ENCODE measurements at places on chromosomes 4 and X. TPM values are rescaled to one million over a fixed set of nuclear protein-coding genes. Genes with fewer than 3 reads are reported as not detected.

GRCh38 chr4:6937754-6938153 is 28.1 kb downstream of the TBC1D14 start:
- no peak for DNase-seq

DNA sequence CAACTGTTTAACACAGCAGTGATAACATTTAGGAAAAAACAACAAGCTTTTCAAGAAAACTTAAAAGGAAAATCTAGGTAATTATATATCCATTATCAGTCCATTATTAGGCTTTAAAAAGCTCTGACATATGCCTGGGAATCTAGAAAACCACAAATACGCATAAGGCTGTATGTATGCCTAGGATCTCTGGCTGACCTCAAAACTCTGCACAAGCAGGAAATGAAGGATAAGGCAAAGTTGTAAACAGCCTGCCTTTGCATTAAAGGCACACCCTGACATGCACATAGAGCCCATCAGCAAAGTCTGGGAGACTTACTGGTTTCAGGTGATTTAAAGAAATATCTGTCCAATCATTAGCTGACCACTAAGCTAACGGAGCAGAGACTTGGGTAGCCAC is 14.0 kb downstream of the TIMP1 start:
- no peak for DNase-seq

DNA sequence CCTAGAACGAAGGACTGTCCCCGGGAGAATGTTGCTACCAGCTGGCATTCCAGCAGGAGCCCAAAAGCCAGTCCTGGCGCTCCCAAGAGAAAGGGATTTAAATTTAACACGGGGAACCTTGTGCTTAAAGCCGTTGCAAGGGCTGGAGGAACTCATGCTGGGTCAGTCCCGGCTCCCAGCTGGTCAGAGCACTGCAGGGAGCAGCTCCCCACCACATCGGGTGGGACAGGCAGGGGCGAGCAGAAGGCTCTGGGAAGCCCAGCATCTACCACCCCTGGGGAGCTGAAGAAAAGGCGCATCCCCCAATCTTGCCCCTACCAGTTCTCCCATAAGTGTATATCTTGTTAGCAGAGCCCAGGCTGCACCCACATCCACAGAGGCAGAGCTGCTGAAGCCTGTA is 15.7 kb downstream of the CFAP99 start:
- no peak for DNase-seq

DNA sequence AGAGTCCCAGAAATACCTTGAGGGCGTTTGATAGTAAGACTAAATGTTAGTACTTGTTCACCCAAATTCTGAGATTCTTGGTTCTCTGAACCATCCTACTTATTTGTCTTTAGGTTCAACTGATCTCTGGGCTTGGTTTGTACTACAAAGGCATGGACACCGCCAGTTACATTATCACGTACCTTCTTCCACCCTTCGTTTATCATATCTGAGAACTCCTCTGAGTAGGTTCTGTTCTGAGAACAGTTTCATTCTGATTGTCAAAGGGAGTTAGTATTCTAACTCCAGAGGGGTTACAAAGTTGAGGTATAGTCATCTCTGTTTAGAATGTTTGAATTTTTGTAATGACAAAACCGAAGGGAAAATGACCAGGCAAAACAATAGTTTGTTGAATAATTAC is 19.3 kb downstream of the ZFX start:
- no peak for DNase-seq

GRCh38 chr4:4766564-4766963 is 92.9 kb upstream of the MSX1 start:
- DNase-seq = no peak

DNA sequence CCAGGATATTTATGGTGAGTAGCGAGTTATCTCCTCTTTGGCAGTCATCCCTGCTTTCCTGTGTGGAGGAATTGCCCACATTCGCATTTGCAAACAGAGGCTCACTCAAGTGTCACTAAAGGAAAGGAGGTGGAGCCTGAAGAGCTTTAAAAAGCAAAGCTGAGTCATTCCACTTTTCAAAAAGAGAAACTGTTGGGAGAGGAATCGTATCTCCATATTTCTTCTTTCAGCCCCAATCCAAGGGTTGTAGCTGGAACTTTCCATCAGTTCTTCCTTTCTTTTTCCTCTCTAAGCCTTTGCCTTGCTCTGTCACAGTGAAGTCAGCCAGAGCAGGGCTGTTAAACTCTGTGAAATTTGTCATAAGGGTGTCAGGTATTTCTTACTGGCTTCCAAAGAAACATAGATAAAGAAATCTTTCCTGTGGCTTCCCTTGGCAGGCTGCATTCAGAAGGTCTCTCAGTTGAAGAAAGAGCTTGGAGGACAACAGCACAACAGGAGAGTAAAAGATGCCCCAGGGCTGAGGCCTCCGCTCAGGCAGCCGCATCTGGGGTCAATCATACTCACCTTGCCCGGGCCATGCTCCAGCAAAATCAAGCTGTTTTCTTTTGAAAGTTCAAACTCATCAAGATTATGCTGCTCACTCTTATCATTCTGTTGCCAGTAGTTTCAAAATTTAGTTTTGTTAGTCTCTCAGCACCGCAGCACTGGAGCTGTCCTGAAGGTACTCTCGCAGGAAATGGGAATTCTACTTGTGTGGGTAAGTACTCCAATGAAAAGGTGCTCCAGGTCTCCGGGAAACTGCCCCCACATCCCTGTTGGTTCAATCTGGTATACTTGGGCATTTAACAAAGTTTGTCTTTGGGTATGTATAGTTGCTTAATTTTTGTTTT is at the start of gene EGF:
Gene EGF, plus strand, starts transcription at position 178 of the 890 bp plus-strand sequence. Its CDS starts 453 bp downstream, at position 631.
- DNase-seq = no peak

DNA sequence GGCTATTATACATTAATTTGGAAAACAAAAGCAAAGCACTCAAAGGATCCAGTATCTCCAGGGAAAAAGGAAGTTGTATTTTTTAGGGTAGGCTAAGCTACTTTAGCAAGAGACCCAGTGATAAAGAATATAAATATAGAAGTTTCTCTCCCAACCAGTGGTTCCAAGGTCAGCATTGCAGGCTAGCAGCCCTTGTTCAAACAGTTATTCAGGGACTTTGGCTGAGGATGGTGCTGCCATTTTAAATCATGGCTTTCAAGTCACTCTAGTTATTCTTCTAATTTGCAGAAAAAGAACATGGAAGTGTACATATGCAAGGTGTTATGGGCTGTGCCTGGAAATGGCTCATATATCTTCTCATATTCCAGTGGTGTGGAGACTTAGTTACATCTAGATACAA is 9.3 kb downstream of the SCOC start:
- no peak for DNase-seq

- no peak for DNase-seq
These were observed 6.2 kb downstream of the TCEAL9 start for GRCh38 chrX:103362474-103362873.

DNA sequence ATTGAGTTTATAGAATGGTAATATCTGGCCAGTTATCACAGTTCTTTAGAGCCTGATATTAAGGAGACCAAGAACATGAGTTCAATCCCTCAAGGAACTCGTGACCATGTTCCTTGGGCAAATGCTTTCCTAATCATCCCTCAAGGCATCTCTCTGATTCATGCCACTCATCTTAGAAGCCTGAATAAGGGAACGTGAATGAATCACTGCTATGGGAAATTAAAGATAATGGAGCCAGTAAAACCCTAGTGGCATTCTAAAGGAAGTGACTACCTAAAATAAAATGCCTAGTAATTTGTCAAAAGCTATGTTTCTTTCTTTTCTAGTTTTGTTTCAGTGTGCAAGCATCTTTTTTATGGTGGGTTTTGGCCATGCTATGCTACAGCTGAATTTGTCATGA is 1161.3 kb downstream of the C4orf33 start:
- no peak for DNase-seq

DNA sequence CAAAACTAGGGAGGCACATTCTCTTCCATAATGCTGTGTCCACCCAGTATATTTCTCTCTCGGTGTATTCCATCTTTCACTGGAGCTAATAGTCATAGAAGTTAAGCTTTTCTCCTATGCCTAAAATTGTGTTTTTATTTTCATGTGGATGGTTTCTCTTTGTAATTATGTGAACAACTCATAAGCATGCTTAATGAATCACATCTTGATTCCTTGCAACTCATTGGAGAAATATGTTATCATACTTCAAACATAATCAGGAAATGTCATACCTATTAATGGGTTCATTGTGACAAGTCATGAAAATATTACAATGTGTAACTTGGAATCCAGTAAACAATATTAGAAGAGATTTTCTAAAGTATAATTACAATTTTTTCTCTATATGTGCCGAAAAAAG is 186.3 kb downstream of the SLC7A11 start:
- DNase-seq = no peak

- DNase-seq = no peak
These were observed 6.0 kb downstream of the DGKQ start for GRCh38 chr4:967113-968104.

GRCh38 chr4:124970011-124970410 is 257.5 kb upstream of the ANKRD50 start:
- no peak for DNase-seq

- no peak for DNase-seq
These were observed 50.0 kb upstream of the TBC1D9 start for GRCh38 chr4:140806163-140806562.

DNA sequence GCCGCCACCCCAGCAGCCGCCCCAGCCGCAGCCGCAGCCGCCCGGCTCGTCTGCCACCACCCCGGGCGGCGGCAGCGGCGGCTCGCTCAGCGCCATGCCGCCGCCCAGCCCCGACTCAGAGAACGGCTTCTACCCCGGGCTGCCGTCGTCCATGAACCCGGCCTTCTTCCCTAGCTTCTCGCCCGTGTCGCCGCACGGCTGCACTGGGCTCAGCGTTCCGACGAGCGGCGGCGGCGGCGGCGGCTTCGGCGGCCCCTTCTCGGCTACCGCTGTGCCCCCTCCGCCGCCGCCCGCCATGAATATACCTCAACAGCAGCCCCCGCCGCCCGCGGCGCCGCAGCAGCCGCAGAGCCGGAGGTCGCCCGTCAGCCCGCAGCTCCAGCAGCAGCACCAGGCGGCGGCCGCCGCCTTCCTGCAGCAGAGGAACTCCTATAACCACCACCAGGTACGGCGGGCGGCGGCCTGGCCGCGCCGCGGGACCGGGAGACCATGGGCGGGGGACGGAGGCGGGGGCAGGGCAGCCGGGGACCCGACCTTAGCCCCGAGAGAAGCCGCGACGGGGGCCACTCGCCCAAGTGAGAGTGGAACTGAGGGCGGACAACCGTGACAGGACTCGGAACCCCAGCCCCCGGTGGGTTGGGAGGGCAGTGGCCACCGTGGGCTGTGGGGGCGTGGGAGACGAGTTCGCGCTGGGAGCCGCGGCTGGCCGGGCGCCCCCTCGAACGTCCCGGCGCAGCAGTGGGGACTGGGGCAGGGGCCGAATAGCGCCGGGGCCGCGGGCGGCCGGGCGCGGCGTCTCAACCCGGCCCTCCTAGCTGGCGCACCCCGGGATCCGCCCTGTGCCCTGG is 1.8 kb downstream of the CPEB2 start:
- DNase-seq = peak; percentile 60

DNA sequence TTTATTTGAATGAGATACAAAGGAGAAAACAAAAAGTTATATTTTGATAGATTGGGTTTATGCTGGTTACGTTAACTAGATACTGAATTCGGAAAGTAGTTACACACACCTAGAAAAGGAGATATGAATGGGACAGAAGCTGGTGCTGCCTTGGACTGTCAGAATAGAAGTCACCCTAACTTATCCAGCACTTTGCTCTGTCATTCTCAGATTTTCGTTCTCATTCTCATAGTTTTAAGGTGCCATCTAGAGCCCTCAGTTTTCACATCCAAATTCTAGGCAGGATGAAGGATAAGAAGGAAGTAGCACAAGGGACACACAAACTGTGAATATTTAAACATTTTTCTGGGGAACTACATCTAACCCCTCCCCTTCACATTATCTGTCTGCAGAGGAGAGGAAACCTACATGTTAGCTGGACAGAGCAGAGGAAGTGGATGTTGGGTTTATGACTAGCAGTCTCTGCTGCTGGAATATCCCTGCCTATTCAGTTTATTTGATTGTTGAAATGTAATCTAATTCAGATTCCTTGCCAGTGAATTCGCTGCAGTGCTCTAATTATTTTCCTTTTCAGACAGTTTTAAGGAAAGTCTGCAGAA is 521.9 kb downstream of the FAT4 start:
- DNase-seq = no peak

- no peak for DNase-seq
These were observed 18.0 kb downstream of the LYAR start for GRCh38 chr4:4271912-4272311.

GRCh38 chr4:3026540-3026939 is 47.8 kb downstream of the HTT-AS start:
- no peak for DNase-seq

DNA sequence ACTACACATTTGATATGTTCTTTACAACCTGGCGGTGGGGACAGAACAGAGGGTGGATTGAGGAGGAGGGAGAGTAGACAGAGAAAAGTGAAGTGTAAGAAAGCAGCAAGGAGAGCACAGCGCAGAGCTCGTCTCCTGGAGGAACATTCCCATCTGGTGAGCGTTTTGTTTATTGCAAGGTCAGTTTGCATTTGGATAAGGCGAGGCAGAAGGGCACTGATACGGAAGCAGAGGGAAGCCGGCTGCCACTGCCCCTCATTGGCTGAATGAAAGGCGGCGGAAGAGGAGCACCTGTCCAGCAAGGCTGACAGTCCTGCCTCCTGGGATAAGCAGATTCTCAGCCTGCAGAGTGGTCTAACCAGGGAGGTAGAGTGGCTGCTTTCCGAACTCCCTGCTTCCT is 83.2 kb downstream of the GPR143 start:
- DNase-seq = no peak

- DNase-seq = no peak
These were observed 395.7 kb downstream of the DTHD1 start for GRCh38 chr4:36677112-36677511.

DNA sequence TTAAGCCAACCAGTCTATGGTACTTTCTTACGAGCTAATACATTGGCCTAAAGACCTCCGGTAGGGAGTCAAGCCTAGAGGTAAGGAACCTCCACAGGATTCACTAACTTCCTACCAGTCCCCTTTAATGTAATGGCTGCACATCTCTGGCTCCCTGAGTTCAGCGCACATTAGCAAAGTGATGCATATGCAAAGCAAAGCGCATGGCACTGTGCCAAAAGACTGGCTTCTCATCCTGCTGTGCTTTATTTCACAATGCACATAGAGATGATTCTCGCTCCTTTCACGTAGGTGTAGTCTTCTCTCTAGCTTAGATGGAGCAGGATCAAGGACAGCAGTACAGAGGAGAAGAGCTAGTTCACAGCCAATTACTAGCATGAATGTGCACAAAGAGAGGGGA is 14.6 kb upstream of the CLTRN start:
- DNase-seq = no peak

DNA sequence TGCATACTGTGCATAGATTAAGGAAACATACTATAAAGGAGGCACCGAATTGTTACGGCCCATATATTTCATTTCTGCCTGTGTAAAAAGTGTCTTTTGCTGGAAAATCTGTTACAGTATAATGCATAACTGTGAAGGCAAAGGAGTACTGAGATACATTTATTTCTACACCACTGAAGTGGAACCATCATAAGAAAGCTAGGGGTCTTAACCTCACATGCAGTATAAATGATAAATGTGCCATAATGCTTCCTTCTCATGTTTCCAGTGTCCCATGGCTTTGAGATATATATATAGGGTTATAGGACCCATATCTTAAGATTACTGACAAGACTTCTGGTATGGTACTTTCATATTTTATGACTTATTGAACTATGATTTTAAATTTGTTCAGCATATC is 713.8 kb upstream of the PABPC4L start:
- no peak for DNase-seq

Gene TRIM60
- not detected for total RNA-seq

Gene PPM1K
- total RNA-seq = 96.9 TPM

Gene S100G
- total RNA-seq = not detected

Gene FREM3
- not detected for total RNA-seq

Gene RPS6KA6
- total RNA-seq = 0.05 TPM

Gene PABPC1L2B
- not detected for total RNA-seq

Gene USP17L19
- not detected for total RNA-seq

Gene RHOXF2
- total RNA-seq = not detected

Gene LEF1
- total RNA-seq = 67.4 TPM

Gene ARSJ
- total RNA-seq = not detected
